Naive thymus-derived CD8-positive, alpha-beta T cell (primary cell): ENCODE measurements at places on chromosomes 4 and X.

- H3K27ac ChIP-seq = no peak overlapping the region
- H3K27me3 ChIP-seq = no peaks in the 10 kb centered on the region
These were observed 144.4 kb downstream of the GLRA2 start for GRCh38 chrX:14673764-14674163.

DNA sequence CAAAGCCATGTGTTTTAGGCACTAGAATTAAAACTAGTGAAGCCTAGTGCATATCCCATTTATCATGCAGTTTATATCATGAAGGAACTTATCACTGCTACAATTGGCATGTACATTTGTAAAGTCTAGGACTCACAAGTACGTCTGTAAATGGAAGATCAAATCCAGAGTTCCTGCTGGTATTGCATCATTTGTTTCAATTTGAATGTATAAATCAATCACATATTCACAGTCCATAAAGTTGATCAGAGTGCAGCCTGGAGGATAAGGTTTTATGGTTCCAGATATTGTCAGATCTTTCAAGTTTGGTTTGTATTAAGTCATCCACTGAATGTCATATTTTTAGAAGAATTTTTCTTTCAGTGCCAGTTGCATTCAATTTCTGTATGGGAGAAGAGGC lies 32.6 kb upstream of the PDE5A start:
- DNase-seq = no peak
- no peaks in the 10 kb centered on the region for H3K36me3 ChIP-seq
- no peak overlapping the region for H3K27ac ChIP-seq
- H3K4me1 ChIP-seq = no peaks in the 10 kb centered on the region
- no peak overlapping the region for H3K4me3 ChIP-seq

GRCh38 chrX:100098660-100099375 lies 311.3 kb downstream of the PCDH19 start:
- no peak overlapping the region for H3K27ac ChIP-seq
- no peak for DNase-seq
- H3K4me3 ChIP-seq = no peak overlapping the region
- no peaks in the 10 kb centered on the region for H3K27me3 ChIP-seq
- H3K36me3 ChIP-seq = no peaks in the 10 kb centered on the region
- no peaks in the 10 kb centered on the region for H3K4me1 ChIP-seq

GRCh38 chr4:33060674-33061542 lies 2340.7 kb downstream of the PCDH7 start:
- no peak for DNase-seq
- no peaks in the 10 kb centered on the region for H3K4me1 ChIP-seq
- H3K36me3 ChIP-seq = no peaks in the 10 kb centered on the region
- no peak overlapping the region for H3K4me3 ChIP-seq
- no peaks in the 10 kb centered on the region for H3K27me3 ChIP-seq

GRCh38 chr4:38283724-38284123 lies 323.5 kb downstream of the PTTG2 start:
- no peaks in the 10 kb centered on the region for H3K4me1 ChIP-seq
- H3K4me3 ChIP-seq = no peak overlapping the region
- H3K27me3 ChIP-seq = no peaks in the 10 kb centered on the region
- no peak for DNase-seq
- no peaks in the 10 kb centered on the region for H3K36me3 ChIP-seq

DNA sequence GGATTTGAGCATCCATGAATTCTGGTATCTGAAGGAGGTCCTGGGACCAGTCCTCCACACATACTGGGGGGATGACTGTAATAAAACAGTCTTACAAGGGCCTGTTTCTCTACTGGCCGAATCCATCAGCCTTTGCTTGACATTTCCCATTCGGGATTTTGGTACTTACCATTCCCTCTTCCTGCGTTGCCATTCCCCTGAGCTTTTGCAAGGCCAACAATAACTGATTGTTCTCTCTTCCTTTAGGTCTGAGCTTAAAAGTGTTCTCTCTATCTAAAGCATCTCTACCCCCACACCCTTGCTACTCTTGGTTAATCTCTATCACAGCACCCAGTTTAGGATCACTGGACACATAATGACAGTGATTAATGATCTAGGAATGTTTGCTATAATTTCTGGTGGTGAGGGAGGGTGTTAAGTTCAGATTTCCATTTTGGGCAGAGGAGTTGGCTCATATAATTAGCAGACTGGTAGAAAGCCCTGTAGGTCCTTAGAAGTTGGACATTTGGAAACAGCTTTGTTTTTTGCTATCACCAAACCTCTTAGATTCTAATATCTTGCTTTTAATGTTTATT lies 29.4 kb downstream of the TMA16 start:
- no peaks in the 10 kb centered on the region for H3K4me1 ChIP-seq
- H3K4me3 ChIP-seq = no peak overlapping the region
- H3K36me3 ChIP-seq = peaks cover 64% of the 10 kb centered on the region

GRCh38 chr4:125044886-125045285 lies 269.9 kb upstream of the FAT4 start:
- no peak overlapping the region for H3K4me3 ChIP-seq
- no peaks in the 10 kb centered on the region for H3K4me1 ChIP-seq
- H3K27ac ChIP-seq = no peak overlapping the region
- no peak for DNase-seq
- no peaks in the 10 kb centered on the region for H3K36me3 ChIP-seq
- no peaks in the 10 kb centered on the region for H3K27me3 ChIP-seq

DNA sequence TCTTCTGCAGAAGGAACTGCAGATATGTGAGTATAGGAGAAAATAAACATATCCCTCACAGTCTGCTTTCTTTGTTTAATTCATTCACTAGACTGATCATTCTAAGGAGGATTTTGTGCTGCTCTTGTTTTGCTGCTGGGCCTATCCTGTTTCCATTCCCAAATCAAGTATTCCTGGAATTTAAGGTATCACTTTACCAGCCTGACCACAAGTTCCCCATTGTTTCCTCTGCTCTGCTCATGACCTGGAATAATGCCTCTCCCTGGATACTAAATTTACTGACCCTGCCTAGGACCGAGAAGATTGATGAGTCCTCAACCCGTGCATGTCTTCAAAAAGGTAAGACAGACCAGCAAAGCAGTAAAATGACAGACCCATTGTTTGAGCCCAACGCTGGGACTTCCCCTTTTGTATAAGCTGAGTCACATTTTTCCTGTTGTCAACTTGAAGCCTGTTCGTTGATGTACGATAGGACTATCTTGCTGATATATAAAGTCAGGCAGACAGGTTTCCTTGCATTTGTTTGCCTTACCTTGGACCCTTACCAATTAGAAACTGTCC lies 85.5 kb upstream of the TET2 start:
- no peaks in the 10 kb centered on the region for H3K36me3 ChIP-seq
- H3K27ac ChIP-seq = no peak overlapping the region
- no peaks in the 10 kb centered on the region for H3K27me3 ChIP-seq
- DNase-seq = no peak

GRCh38 chr4:153706519-153706918 lies 22.4 kb downstream of the TLR2 start:
- H3K4me1 ChIP-seq = peaks cover 12% of the 10 kb centered on the region
- no peaks in the 10 kb centered on the region for H3K27me3 ChIP-seq
- H3K36me3 ChIP-seq = no peaks in the 10 kb centered on the region
- H3K4me3 ChIP-seq = peak overlapping the region; percentile 16
- DNase-seq = no peak
- H3K27ac ChIP-seq = no peak overlapping the region
